ENCODE measurements at places on chromosomes 3 and 15.

DNA sequence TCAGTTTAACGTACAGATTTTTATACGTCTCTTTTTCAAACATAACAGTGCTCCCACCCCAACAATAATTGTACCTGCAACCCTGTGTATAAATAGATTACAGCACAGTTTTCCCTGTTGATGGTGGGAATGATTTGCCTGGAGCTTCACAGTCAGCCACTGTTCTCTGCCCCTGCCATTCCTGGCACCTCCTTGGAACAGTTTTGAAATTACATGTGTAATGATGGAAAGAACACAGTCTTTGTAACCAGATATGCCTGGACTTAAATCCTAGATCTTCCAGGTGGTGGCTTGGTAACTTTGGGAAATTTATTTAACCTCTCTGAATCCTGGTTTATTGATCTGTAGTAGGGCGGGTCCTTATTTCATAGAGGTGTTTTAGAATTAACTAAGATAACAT, 27.0 kb downstream of the CRYBG3 start:
- no peak for DNase-seq

- DNase-seq: no peak
These were observed 89.3 kb downstream of the SLCO3A1 start for GRCh38 chr15:91942720-91943394.

DNA sequence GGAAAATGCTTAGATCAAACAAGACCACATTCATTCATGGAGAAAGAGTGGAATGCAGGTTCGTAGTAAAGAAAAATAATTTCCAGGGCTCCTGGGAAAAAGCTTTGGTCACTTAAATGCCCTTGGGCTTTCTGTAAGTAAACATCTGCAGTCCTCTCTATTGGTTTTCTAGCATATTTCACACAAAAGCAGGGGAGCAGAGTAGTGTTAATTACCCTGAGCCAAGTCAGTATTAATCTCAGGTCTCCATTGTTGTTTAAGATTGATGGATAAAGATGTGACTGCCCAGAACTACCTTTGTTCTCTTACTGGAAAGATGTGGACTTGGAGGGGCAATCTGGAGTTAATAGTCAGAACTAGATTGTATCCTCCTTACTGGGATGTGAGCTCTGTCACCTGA, 242.6 kb downstream of the PTPRG start:
- DNase-seq: no peak

- DNase-seq: no peak
These were observed 26.3 kb upstream of the TFRC start for GRCh38 chr3:196108075-196108743.

DNA sequence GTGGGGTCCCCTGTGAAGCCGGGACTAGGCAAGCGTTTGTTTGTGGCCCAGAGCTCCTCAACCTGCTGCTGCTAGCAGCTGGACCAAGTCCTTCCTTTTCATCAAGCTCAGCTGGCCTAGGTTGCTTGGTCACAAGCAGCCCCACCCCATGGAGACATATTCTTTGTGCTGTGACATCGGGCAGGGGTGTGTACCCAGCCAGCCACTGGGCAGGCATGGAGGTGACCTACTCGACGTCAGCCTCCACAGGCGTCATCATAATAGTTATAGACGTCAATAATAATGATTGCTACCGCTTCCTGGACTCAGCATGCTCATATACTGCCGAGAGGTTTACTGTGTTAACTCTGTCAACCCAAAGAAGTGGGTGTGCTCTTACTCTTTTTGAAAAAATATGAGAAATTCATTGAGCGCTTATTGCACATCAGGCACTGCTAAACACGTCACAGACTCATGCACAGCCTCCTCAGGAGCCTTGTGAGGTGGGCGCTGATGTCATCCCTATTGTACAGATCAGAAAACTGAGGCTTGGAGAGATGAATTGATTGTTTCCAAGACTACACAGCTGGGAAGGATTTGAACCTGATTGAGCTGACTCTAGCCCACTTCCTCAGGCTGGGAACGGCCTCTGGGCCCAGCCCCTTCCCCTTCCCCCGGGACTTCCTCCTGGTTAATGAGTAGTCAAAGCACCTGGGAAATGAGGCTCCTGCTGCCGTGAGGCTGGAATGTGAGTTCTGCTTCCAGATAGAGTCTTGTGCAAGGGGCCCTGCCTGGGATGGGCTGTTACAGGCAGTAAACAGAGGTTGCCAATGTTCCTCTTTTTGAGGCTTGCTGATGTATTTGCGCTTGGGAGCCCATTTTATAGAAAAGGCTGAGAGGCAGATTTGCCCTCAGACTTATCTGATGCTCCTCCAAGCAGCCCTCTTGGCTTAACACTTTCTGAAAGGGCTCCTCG, 16.2 kb downstream of the SLC6A6 start:
- no peak for DNase-seq

DNA sequence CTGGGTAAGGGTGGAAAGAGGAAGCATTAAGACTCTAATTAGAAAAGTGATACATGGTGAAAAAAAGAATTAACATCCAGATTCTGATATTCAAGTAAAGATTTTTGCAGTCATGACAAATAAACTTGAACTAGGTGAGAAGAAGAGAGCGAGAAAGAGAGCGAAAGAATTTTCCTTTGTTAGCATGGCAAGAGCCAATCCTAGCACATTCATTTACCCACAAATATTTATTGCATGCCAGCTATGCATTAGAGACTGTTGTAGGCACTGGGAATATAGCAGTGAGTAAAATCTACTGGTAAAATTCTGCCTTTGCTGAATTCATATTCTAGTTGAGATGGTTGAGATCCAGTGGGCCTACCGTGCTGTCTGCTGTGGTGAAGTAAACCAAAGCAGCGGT, 177.9 kb upstream of the DPH6 start:
- no peak for DNase-seq

GRCh38 chr3:152793969-152794368, 41.0 kb upstream of the P2RY1 start:
- no peak for DNase-seq

DNA sequence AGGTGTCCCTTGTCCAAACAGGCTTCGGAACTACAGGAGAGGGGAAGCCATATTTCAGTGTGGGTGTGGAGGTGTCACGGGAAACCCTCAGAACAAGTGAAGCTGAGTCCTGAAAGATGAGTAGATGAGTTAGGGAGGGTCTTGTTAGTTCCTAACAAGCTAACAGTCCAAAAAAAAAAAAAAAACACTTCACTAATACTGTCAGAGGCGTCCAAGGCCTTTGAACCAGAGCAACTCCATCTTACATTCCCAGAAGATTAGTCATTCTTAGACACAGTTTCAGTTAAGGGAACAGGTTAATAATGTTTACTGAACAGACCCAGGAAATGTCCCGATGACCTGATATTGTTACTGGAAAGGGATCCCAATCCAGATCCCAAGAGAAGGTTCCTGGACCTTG, 7.0 kb upstream of the ATP8B4 start:
- no peak for DNase-seq

DNA sequence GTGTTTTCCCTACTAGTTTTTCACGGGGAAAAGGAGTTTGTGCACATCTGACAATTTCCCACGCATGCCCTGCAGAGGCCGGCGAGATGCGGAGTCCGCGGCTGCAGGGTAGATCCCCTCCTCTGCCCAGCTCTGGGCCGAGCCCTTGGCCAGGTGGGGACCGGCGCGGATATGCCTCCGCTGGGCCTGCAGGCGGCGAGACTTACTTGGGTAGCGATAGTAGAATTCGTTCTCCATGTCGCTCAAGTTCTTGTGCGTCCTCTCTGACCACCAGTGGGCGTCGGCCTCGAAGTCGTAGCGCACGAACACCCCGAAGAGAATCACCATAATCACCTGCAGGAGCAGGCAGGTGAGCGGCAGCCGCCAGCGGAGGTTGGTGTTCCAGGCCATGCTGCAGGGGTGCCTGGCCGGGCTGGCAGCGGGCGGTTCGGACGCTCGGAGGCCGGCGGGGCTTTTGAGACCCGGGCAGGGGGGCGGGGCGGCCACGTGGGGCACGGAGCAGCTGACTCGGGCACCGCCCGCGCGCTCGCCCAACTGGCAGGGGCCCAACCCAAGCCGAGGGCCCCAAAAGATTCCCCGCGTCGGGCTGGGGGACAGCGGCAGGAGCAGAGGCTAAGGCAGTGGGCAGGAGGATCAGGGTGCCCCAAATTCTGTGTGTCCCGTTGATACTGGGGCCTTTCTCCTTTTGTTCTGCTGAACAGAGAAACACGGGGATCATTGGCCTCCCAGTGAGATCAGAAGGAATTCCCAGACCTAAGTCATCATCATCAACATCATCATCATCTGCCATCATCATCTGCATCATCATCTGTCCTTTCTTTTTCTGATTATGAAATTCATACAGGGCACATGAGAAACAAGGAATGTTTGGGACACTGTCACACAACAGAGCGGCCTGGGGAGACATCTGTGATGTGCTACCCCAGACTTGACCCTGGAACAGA, at the start of gene RHCG:
Gene RHCG (minus strand): TSS at position 429 of the 944 bp plus-strand sequence. CDS start 39 bp downstream, at position 390.
- DNase-seq: peak; percentile 29

- DNase-seq: no peak
These were observed 40.6 kb upstream of the RBMS3 start for GRCh38 chr3:29240248-29240647.

DNA sequence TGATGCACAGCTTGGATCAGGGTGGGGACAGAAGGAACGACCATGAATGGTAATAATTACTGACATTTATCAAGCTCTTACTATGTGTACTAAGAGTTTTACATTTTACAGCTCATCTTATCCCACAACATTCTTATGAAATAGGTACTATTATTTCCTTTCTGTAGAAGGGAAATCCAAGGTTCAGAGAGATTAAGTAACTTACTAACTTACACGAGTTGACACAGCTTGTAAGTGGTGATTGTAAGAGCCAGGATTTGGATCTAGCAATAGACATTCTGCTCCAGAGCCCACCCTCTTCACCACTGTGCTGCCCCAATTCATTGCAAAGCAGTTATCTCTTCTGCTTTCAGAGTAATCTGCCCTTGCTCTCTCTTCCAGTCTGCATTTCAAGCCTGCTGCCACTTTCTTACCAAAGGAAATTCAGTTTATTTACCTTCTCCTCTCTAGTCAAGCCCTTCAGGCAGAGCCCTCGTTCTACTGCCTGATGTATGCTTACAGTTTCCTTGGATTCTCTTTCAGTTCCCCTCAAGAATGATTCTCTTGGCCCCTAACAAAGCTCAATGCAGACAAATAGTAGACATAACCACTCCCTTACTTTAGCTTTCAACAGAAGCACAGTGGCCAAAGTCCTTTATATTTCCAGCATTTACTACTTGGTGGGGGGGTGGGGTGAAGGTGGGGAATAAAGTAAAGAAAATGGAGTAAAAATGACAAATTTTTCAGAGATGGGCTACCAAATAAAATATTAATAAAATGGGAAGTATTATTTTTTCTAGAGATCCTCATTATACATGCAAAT, 65.8 kb downstream of the ATP8B4 start:
- no peak for DNase-seq

- DNase-seq: no peak
These were observed 49.8 kb downstream of the USP50 start for GRCh38 chr15:50496692-50497091.

DNA sequence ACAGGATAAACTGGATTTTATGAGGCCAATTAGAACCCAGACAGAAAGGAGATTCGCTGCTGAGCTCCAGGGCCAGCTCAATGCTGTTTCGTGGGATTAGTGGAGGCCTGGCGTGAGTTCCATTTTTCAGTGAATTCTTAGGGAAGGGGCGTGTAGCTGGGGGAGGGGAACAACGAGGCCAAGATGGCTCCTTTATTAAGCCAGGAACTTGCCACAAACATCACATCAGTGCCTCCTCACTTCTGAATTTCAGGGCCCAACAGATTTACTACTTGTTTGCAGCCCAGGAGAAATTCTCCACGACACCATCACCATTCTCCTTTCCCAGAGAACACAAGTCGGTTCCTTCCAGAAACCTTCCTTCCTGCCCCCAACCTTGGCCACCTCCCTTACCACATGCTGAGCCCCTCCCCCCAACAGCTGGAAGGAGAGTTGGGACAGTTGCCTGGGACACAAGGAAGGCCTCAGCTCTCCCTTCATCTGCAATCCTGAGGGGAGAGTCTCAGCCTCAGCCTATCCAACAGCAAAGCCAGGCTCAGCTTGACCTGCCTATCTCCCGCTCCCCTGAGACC, 5.8 kb downstream of the IGDCC4 start:
- peak; percentile 67 for DNase-seq

GRCh38 chr3:66377800-66378199, 123.0 kb downstream of the LRIG1 start:
- no peak for DNase-seq

GRCh38 chr3:78873641-78874040, 894.2 kb downstream of the ROBO1 start:
- no peak for DNase-seq

GRCh38 chr15:96553931-96554330, 223.4 kb downstream of the NR2F2 start:
- DNase-seq: no peak

GRCh38 chr15:69893863-69894262, 203.9 kb downstream of the TLE3 start:
- no peak for DNase-seq

GRCh38 chr3:39158148-39158715, 4.8 kb upstream of the CSRNP1 start:
- DNase-seq: peak; percentile 27

GRCh38 chr3:166435469-166436057, 598.3 kb upstream of the BCHE start:
- no peak for DNase-seq

GRCh38 chr3:42960786-42961185, 18.3 kb upstream of the GASK1A start:
- DNase-seq: no peak

DNA sequence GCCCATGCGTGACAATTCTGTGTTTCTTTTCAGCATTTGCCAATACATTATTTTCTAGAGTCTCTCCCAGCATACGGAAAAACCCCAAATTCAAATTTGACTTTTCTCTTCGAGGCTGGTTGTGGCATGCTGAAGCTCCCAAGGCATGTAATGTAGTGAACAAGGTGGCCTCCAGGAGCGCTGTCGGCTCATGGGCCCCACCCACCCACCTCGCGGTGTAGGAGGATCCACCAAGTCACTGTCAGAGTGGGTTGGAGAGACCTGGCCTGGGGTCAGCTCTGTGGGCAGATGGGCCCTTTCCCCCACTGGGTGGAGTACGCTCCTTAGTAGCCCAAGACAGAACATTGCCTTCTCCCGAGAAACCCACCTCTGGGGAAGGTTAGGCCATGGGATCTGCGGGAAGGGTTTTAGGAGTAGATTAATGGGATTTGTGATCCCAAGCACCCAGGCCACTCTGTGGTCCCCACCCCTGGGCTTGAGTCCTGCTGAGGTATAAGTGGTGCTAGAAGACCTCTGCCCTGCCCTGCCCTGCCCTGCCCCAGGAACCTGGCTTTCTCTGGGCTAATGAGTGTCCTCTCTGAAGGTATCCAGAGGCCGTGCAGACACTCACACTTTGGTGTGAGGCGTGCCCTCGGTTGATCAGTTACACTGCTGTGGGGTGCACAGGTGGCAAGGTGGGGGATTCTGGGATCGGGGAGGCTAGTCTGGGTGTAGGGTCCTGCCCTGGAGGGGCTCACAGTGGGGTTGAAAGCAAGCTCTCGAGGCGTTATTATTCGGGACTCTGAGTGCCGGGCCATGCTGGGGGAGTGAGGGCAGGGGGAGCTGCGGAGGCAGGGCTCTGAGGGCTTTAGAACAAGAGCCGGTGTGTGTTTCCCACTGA, 97.9 kb downstream of the APBA2 start:
- no peak for DNase-seq

- DNase-seq: no peak
These were observed 19.2 kb upstream of the MFGE8 start for GRCh38 chr15:88932271-88932874.

Data from neuronal stem cell (in vitro differentiated cells).